ENCODE measurements at places on chromosomes 5 and 9.

DNA sequence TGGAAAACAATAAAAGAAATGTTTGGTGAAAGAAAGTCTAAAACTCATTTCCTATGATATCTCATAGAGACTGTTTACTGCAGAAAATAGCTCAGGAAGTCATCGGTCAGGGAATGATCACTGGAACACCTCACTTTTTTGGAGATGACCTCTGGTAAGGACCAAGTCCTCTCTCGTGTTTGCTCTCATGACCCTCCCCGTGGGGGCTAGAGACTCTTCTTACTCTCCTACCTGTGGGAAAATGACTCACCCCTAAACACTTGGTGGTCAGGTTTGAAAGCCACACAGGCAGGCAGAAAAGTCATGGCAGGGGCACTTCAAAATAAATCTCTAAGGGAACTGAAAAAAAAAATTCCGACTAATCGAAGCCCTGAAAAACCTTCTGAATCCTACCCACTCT lies 48.2 kb downstream of the FAM240B start:
- DNase-seq: no peak

- no peak for DNase-seq
These were observed 44.8 kb downstream of the LURAP1L start for GRCh38 chr9:12819436-12820185.

GRCh38 chr5:68542207-68542606 lies 326.7 kb downstream of the PIK3R1 start:
- DNase-seq: no peak

- DNase-seq: peak; percentile 60
These were observed 11.1 kb downstream of the REXO4 start for GRCh38 chr9:133406480-133407307.

- DNase-seq: no peak
These were observed 32.6 kb downstream of the IPPK start for GRCh38 chr9:92637326-92637725.

DNA sequence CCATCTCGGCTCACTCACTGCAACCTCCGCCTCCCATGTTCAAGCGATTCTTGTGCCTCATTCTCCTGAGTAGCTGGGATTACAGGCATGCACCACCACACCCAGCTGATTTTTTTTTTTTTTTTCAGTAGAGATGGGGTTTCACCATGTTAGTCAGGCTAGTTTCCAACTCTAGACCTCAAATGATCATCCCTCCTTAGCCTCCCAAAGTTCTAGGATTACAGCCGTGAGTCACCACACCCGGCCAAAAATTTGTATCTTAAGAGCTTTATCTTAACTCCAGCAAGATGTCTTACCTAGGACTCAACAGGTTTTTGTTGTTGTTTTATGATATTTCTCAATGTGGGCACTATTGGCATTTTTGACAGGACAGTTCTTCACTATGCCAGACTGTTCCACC lies 27.9 kb downstream of the LYRM7 start:
- DNase-seq: no peak

- DNase-seq: no peak
These were observed 3.9 kb downstream of the GABRA1 start for GRCh38 chr5:161851691-161852299.

GRCh38 chr9:32581512-32582143 lies 8.7 kb upstream of the NDUFB6 start:
- DNase-seq: no peak

DNA sequence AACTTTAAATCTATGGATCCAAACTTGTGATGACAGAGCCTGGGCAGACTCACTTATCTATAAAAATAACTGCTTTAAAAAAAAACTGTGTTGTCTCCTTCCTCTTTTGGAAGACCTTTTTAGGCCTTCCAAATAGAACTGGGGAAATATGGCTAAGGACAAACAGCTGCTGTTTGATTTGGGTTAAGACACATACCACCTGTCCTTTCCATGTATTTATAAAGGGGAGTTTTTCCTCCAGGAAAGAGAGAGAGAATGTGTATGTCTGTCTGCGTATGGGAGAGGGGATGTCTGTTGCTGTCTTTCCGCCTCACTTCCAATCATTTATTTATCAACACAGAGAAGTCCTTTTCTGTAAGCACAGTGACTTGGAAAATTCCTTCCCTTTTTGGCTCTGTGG lies 2.8 kb downstream of the ARHGEF37 start:
- no peak for DNase-seq

DNA sequence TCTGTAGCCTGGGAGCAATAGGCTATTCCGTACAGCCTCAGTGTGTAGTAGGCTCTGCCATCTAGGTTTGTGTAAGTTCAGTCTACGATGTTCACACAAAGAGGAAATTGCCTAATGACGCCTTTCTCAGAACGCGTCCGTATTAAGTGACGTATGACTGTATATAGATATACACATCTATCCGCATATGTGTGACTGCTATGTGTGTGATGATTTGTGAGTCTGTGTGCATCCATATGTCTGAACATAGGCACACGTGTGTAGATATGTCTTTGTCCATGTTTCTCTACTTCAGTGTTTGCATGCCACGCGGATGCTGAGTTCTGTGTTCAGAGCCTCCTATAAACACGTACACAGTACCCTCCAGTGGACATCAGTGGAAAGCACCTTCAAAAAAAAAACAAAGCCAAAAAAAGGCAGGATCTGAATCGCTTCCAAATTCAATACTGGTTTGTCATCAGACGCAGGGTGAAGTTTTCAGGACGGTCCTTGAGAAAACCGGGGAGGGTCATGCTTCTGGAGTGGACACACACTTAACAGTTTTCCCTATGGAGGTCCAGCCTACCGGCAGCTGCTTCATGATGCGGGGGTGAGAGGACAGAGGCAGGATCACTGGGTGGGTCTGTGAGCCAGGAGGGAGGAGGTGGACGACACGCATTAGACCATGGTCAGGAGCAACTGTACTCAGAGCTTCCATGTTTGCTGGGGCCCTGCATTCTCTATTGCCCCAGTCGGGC lies 29.5 kb upstream of the ALDH1B1 start:
- DNase-seq: no peak

DNA sequence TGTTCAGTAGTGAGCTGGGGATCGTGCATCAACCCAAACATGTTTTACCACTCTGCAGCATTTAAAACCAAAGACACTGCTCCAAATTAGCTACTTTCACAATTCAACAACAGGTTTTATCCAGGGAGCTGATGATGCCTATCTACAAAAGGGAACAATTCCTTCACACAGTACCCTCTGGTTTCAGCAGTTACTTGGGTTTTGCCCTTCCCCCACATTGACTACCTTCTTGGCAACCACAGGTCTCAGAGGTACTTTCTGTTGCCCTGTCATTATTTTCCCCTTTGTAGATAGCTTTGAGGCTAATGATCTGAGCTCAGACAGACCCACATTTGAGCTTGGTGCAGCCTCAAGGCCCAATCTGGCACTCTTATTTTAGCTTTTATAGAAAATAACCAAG lies 96.1 kb downstream of the WDR41 start:
- no peak for DNase-seq

GRCh38 chr5:80689627-80690026 lies 34.8 kb upstream of the DHFR start:
- no peak for DNase-seq

DNA sequence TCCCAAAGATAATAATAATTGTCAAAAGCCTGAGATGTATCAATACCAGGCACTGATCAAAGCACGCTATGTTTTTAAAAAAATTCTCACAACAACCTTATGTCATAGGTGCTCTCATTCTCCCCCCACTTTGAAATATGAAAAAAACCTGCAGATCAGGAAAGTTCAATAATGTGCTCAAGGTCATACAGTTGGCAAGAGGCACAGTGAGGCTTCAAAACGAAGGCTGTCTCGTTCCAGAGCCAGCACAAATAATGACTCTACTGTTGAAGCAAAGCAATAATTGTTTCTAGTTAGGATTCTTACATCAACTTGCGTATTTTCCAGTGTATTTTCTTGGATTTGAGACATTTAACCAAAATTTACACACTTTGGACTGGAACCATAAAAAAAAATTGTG lies 88.3 kb downstream of the RAB3C start:
- no peak for DNase-seq

DNA sequence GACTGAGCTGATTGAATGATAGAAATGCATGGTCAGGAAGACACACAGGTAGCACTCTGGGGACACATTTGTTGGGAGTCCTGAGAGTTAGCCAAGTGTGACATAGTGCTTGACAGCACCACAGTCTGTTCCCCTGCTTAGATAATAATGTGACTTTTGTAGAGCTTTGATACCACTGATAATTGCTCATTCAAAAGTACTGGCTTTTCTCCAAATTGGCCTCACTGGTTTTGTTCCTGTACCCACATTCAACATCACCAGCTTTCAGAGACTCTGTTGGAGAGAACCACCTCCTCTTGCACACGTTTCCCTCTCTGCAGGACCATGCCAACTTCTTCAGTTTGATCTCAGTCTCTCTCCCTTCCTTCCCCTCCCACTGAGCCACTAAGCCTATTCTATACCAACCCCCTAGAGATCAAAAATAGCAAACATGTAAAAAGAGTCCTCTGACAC lies 52.5 kb upstream of the IL7R start:
- DNase-seq: no peak

- DNase-seq: no peak
These were observed 273.2 kb upstream of the PANK3 start for GRCh38 chr5:168852329-168852728.

- no peak for DNase-seq
These were observed 159.2 kb downstream of the SNX18 start for GRCh38 chr5:54676481-54677340.

DNA sequence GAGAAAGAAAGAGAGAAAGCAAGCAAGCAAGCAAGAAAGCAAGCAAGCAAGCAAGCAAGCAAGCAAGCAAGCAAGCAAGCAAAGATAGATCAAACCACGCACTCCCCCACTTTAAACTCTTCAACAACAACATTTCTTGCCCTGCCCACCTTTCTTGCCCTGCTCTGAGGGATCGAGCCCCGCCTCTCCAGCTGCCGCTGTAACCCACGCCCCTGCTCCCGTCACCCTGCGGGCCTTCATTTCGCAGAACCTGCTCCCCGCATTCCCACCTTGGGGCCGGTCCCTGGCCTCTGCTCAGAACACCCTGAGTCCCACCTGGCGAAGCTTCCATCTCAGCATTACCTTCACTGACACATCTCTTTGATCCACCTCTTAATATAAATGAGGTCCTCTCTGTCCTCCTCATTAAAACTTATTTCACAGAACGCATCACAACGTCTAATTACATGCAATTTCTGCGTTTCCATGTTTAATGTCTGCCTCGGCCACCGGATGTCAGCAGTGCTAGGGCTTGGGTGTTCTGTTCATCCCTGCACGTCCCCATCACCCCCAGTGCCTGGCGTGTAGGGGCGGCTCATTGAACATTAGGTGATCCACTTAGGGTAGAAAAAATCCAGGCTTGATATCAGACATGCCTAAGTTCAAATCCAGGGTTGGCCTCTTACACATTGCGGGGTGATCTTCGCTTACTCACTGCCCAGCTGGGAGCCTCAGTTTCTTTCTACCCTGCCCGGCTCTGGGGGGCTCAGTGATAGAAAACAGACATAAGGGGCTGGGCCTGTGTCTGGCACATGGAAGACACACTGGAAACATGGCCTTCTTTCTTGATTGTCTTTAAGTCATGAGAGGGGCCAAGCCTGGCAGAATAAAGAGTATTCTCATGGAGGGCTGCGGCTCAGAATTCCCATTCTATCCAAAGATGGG lies 187.6 kb downstream of the DAB2IP start:
- no peak for DNase-seq

- DNase-seq: no peak
These were observed 11.8 kb upstream of the BTNL9 start for GRCh38 chr5:181028032-181028819.

- DNase-seq: no peak
These were observed 17.7 kb downstream of the ANGPTL2 start for GRCh38 chr9:127104581-127105311.

DNA sequence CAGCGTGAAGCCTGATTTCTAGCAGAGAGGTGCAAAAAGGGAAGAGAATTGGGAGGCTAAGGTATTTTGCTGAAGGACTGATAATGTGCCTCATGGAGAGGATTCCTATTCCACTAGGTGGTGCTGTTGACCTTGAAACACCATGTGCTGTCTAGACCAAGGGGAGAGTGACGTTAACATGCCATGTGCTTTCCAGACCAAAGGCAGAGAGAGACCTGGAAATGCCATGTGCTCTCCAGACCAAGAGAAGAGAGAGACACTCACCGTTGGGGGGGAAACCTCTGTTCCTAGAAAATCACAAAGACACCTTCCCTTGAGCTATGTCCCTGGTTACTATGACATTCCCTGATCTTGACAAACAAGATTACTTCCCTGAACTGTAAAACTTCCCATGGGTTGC lies 286.0 kb upstream of the TUSC1 start:
- DNase-seq: no peak

- no peak for DNase-seq
These were observed 24.0 kb upstream of the LTC4S start for GRCh38 chr5:179769796-179770195.

All from activated naive CD8-positive, alpha-beta T cell treated with anti-CD3 and anti-CD28 coated beads, Interleukin-2, amount 50 U/mL, for 16 hours (primary cell).